ENCODE measurements at places on chromosomes 5 and 9.
A peak's percentile ranks its signal among the peaks of the same experiment; 100 is the strongest.

DNA sequence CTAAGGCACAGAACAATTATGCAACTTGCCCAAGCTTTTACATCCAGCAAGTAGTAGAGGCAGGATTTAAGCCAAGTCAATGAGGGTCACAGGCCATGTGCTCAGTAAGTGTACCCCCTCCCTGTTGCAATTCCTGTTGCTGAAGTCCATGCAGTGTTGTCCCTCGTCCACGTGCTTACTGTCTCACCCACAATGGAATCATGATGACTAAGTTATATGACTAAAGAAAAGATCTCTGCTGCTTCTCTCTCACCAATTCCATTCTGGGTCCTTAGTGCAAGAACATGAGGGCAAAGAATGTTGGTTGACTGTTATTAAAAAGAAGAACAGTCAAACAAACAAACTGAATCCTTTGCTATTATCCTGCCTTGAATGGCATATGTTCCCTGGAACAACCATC lies 233.6 kb upstream of the SLC24A2 start:
- no peak for DNase-seq

GRCh38 chr5:117888688-117889087 lies 1099.7 kb downstream of the DTWD2 start:
- DNase-seq, result no peak

DNA sequence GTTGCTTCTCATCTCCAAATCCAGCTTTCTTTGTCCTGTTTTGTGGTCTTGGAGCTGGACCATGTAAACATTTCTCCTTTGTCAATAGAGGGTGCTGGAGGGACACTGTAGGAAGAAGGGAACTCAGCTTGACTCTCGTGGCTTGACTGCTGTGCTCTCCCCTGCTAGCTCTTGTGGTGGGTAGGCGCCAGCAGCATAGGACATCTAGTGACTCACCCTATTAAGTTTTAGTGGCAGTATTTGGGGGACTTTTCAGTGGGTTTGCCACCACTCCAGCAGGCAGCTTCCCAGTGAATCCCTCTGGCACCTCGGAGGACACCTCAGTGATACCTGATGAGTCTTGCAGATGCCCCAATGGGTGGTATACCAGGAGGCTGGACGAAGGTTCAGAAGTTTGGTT lies 97.8 kb downstream of the TSSK1B start:
- no peak for DNase-seq

DNA sequence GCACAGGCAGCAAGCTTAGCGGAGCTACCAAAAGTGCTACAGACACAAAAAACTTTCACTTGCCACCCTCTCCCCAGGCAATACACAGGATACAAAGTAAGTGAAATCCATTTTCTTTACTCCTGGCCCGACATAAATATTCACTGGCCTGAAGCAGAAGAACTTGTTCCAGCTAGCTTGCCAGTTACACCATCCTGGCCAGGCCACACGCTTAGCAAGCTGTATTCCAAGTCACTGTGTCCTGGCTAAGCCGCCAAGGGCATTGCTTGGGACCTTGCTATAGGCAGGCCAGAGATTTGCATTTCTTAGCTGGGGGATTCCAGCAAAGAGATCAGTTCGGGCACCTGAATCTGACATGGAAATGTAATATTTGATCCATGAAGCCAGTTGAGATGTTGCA lies 71.0 kb upstream of the SLC1A3 start:
- DNase-seq, result peak; percentile 51

DNA sequence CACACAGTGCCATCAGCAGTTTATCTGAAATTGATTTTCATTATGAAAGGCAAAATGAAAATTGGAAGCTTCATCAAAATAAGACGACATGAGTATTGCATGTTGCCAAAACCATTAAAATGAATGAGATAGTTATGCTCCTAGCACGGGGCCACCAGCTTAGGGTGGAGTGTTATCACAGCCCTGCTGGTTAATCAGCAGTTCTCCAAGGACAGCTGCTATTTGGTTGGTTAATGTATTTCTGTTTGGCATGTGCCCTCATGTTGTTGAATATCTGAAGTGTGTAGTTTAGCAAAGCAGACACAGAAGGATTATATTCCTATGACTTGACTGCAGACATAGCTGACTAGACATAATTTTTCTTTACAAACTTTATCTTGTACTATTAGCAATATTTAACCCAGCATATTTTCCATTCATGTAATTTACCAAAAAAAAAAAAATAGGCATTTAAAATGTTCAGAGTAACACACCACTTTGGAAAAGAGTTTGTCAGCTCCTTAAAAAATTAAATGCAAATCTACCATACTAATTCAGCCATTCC lies 98.6 kb upstream of the PIK3R1 start:
- DNase-seq, result no peak

Measured in T47D (cell line).